ENCODE measurements at places on chromosomes 1 and 21.

GRCh38 chr1:72780212-72780611, 497.9 kb upstream of the NEGR1 start:
- no peak for DNase-seq

GRCh38 chr1:38045401-38046332, 926 bp downstream of the POU3F1 start:
- no peak for DNase-seq

GRCh38 chr1:32636914-32637645, 13.3 kb downstream of the ZBTB8OS start:
- DNase-seq, result no peak

- no peak for DNase-seq
Observed at GRCh38 chr1:174480324-174480723, 32.6 kb downstream of the GPR52 start.

- no peak for DNase-seq
Observed at GRCh38 chr1:202073206-202073605, 49.5 kb upstream of the GPR37L1 start.

DNA sequence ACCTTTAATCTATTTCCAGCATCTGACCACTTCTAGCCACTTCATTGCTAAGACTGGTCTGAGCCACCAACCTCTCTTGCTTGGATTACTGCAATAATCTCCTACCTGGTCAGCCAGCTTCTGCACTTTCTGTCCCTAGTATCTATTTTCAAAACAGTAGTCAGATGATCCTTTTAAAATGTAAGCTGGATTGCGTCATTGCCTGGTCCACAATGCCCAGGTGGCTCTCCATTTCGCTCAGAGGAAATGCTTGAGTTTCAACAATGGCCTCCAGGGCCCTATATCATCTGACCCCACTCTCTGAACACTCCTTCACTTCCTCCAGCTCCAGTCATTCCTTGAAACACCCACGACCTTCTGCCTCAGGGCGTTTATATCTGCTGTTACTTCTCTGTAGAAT, 2.3 kb downstream of the FYB2 start:
- no peak for DNase-seq

DNA sequence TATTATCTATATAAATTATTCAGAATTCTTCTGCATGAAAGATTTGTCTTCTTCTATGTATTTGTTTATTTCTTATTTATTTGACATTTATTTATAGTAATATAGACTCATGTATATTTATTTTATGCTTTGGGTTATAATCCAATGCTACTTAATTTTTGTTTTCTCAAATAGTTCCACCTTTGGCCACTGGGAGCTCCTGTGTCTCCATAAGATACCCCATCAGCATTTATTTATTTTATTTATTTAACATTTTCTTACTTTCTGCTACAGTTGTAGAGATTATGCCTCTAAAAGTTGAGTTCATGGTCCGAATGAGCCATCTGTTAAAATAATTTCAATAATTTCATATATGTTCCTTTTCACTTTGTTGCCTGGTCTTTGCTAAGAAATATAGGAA, 289.4 kb downstream of the ADGRL2 start:
- no peak for DNase-seq

DNA sequence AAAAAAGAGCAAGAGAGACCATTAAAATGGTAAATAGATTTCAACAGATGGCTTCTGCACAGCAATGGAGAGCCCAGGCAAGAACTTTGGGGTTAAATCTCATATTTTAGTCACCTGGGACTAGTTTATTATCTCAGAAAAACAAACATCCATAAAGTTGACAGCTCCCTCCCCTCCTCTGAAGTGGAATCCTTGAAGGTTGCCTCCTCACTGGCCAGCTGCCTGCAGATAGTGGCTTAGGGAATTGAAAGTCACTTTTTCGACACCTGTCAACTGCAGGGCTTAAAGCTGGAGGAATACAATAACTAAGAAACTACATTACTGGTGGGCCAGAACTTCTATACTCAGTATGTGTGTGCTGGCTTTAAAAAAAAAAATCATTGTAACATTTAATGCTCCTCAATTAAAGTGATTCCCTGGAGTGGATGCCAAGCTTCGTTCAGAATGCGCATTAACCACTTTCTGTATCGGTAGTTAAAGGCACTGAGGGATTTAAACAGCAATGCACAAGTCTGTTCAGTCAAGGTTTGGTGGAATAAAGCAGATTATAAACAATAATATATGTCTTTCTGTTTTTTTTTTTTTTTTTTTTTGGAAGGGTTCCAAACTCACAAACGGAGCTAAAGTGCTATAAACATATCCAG, 52.5 kb downstream of the LHX4 start:
- peak; percentile 91 for DNase-seq

DNA sequence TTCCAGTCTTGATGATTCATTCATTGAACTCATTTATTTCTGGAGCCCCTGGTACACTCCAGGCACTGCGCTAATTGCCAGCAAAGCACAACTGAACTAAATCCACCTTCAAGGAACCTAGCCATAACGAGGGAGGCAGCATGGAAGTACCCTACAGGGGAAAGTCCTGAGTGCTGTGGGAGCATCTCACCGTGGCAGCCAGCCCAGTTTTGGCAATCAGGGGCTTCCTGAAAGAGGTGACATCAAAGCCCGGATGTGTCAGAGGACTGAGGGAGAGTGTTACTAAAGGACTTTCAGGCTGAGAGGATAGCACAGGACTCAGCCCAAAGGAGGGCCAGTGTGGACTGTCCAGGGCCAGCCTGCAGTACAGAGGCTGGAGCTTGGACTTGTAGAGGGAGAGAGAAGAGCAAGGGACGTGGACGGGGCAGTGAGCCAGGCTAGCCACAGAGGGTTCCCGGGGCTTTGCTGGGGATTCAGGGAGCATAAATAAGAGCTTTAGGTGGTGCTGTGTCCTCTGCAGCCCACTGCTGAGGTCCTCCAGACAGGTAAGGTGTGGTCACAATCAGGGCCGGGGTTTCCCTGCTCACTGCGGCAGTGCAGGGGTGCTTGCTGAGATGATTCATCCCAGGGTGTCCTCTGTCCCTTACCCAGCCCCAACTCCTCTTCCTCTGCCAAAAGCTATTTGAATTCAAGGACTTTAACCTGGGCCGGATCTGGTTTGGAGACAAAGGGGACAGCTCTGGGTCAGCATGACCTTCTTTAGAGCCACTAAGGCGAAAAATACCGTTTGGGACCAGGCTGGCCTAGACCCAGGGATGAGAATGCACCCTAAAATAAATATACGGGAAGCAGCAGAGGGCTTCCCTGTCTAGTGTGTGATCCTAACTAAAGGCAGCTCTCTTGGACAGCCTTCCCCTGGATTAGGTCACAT, 128.3 kb downstream of the EDEM3 start:
- no peak for DNase-seq

DNA sequence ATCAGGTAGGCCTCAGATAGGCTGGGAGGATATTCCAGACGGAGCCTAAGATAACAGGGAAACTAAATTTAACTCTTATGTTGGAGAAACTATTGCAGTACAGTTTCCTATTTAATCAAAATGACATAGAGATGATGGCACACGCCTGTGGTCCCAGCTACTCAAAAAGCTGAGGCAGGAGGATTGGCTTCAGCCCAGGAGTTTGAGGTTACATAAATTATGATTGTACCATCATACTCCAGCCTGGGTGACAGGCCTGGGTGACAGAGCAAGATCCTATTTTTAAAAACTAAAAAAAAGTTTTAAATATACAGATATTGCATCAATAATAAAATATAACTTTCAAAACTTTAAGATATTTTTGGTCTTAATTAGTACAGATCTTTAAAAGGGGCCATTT, 25.2 kb upstream of the TAL1 start:
- DNase-seq, result no peak

DNA sequence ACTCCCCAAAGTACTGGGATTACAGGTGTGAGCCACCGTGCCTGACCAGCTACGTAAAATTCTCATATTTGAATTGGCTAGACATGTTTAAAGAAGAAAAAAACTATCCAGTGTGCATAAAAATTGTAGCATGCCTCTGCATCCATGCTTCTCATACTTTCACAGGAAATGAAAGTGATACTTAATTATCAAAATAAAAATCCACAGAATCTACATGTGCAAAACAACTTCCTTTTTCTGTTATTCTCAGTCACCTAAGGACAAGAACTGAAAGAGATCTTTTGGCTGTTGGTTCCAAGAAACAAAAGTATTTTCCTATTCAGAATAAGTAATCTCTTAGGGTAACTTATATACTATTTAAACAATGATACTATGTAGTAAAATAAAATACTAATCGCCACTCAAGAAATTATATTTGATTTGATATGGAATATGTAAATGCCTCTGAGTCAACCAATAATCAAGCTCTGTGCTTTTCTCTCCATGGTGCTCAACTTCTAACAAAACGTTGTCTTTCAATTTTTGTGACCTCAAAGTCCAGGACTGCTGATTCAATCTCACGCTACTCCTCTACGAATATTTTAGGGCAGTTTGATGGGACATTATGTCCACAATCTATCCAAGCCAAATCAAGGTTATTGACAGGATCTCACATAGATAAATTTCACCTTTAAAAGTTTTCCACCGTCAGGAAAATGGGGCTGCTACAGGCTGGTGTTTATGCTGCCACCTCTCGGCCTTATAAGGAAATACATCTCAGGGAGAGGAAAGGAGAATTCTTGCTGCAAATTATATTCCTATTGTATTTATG, 102.7 kb downstream of the ZNF281 start:
- peak; percentile 45 for DNase-seq

DNA sequence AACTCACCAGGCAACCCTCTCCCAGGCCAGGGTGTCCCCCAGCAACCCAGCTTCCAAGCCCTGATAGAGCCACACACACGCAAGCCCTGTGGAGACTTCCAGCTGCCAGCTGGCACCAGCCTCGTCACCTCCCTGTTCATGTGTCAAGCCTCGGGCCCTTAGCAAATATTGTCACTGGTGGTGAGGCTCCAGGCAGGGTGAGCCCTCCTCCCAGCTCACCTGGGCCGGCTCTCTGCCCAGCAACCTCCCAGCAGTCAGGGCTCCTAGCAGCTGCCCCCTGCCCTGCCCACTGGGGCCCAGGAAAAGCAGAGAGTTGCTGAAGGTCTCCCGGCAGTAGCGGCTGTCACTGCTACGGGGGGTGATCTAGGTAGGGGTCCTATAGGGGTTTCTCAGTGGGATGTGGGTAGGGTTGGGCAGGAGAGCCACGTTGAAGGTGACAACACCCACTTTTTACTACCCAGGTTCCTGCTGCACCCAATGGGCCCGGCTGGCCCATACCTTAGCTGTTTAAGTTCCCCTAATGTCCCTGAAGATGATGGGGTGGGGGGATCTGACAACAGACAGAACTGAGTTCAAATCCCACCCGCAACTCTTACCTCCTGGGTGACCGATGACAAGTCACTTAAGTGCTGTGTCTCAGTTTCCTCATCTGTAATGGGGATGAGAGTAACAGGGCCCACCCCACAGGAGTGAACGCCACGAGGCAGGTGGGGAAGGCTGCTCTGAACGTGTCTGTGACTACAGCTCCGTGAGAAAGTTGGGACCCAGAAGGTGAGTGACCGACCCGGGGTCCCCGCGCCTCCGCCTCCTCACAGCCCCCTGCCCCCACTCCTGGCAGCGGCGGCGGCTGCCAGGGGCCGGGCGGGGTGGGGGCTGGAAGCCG, 678 bp downstream of the TTC39A start:
- no peak for DNase-seq

DNA sequence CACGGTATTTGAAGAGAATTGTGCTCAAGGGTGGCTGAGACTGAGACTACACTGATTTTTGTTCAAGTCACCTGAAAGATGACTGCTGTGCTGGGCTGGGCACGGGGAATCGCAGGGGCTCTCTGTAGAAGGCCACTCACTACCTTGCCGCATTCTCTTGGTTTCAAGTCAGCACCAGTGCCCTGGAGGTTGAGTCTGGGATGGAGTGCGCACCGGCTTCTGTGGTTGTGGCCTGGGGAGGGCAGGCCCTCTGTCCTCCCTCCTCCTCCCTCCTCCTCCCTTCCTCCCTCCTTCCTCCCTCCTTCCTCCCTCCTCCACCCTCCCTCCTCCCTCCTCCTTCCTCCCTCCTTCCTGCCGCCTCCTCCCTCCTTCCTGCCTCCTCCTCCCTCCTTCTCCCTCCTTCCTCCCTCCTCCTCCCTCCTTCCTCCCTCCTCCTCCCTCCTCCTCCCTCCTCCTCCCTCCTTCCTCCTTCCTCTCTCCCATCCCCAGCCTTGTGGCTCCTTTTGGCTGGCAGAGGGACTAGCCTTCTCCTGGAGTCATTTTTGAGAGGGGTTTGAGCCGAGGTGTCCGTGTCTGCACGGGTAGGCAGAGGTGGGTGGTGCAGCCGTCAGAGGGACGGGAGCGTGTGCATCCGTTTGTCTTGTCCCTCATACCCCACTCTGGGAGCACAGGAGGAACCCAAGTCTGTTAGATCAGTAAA, 9.5 kb downstream of the RER1 start:
- no peak for DNase-seq

- no peak for DNase-seq
Observed at GRCh38 chr1:219472596-219472995, 140.3 kb downstream of the ZC3H11B start.

DNA sequence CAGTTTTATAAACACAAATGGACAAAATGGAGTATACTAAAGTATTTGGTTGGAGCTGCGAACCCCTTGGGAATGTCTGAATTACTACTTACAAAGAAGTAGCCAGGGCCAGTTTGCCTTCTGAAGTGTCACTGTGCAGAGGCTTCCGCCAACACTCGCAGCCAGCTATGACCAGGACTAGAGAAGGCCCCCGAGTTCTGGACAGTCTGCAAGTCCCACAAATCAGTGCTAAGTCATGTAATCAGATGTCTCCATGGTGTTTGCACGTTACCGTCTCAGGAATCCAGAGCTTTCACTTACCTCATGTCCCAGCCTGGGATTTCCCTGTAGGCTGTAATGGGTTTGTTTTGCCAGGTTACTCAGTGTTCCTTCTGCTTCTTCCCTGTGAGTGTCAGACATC, 106.6 kb upstream of the SPAG17 start:
- no peak for DNase-seq

GRCh38 chr1:10068605-10069294, 36.0 kb downstream of the UBE4B start:
- no peak for DNase-seq

- no peak for DNase-seq
Observed at GRCh38 chr1:113653741-113654140, 105.5 kb downstream of the PHTF1 start.

- no peak for DNase-seq
Observed at GRCh38 chr21:37620401-37620800, 253.8 kb downstream of the DYRK1A start.

- DNase-seq, result no peak
Observed at GRCh38 chr1:100443811-100444571, 91.7 kb downstream of the CDC14A start.

DNA sequence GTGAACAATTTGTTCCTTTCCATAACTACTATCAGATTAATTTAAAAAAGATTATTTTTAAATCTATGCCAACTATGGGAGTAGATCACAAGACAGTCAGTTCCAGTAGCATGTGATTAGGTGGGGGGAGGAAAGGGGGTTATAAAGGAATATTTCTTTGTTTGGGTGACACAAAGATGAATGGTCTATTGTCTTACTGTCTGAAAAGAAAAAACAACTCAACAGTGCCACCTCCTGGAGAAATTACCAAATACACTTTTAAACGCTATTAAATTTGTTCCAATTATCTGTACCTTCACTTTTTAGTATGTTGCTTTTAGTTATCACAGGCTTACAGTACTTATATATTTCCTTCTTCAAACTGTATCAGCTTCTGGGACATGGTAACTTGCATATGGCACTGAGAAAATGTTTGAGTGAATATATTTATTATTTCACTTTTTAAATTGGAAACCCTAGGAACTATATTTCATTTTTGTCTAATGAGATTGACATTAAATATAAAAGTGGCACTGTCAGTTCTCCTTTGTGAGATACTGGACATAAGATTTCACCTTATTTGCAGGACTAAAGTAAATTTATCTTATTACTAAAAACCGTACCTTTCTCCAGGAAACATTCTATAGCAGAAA, 1.7 kb upstream of the SORT1 start:
- DNase-seq, result peak; percentile 82

Measured in NCI-H2171 treated with DMSO at 0.1 percent for 48 hours (cell line).